ENCODE measurements at places on chromosomes 7 and 10. TPM values are rescaled to one million over a fixed set of nuclear protein-coding genes. Genes with fewer than 3 reads are reported as not detected.

The IFIT3 gene
- 6.1 TPM for total RNA-seq

The GIMAP6 gene
- 16.5 TPM for total RNA-seq

The SPDYE1 gene
- not detected for total RNA-seq

The BAIAP2L1 gene
- total RNA-seq: 1.4 TPM

The CALY gene
- not detected for total RNA-seq

The EVX1 gene
- not detected for total RNA-seq

The CCL24 gene
- total RNA-seq: not detected

The ZFAND4 gene
- total RNA-seq: 6.0 TPM

The TMEM176B gene
- 3.4 TPM for total RNA-seq

The IRF5 gene
- 1.3 TPM for total RNA-seq

The DGKI gene
- total RNA-seq: 0.44 TPM

The CLCN1 gene
- 9.8 TPM for total RNA-seq

The TAS2R3 gene
- 0.25 TPM for total RNA-seq

The CALML3 gene
- total RNA-seq: not detected

The OPN1SW gene
- not detected for total RNA-seq

The NODAL gene
- total RNA-seq: not detected

The PPP1R17 gene
- total RNA-seq: not detected

The PCLO gene
- not detected for total RNA-seq

The MINPP1 gene
- total RNA-seq: 3.5 TPM

The SPDYE2 gene
- not detected for total RNA-seq

The ASZ1 gene
- not detected for total RNA-seq

The TFR2 gene
- not detected for total RNA-seq

The ODAD2 gene
- 0.09 TPM for total RNA-seq

The ATOH7 gene
- not detected for total RNA-seq
